Dermis blood vessel endothelial cell (primary cell): ENCODE measurements at places on chromosomes 13 and 19. TPM values are rescaled to one million over a fixed set of nuclear protein-coding genes. Genes with fewer than 3 reads are reported as not detected.

DNA sequence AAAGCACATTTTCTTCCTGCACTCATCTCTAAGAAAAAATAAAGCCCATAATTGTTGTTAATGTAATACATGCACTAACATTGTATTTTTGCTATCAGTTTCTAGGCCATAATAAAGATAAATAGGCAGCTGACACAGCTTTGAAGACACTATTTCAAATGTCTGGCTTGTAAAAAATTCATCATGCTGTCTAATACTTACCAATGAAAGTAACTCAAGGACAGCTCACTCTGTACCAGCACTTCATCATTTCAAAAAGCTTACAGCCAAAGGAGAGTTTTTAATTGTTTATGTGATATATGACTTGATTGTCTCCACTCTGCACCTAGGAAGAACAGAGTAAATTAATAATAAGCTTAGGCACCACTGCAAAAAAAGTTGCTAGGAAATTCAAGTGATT is 1423.3 kb upstream of the PCDH20 start:
- no peak for DNase-seq

Gene NLRP4
- under 0.01 TPM in 1 of 2 replicates, not detected in the other for total RNA-seq

DNA sequence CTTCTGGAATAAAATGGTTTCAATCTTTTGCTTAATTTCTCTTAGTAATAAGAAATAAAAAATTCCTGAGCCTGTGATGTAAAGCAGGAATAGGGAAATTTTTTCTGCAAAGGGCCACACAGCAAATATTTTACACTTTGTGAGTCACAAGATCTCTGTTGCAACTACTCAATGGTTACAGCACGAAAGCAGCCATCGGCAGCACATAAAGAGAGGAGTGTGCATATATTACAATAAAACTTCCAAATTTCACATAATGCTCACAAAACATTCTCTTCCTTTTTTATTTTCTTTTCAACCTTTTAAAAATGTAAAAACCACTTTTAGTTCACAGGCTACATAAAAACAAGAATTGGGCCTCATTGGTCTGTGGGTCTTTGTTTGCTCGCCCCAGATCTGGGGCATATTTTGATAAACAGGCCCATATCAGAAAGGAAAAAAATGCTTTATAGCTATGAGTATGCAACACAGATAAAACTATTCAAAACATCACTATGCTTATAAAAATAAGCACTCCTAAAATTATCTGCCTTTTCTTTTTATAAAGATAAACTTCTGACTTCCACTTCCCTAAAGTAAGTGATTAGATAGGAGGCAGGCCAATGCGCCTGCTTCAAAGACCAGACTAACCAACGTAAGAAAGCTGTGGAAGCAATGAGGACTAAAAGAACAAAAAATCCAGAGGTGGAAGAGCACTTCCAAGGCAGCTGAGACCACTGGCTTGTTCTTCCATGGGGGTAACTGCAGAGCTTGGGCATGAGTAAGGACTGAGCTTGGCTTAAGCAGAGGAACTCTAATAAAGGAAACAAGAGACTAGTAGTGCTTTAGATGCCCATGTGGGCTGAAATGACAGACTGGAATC is 26.5 kb downstream of the MYCBP2 start:
- DNase-seq: peak; percentile 43

GRCh38 chr13:79456656-79457365 is 24.1 kb upstream of the NDFIP2 start:
- DNase-seq: no peak

Gene CCDC8
- 0.56 and 0.68 TPM in 2 replicates for total RNA-seq

- DNase-seq: no peak
Observed at GRCh38 chr19:15863272-15863671, 34.6 kb downstream of the CYP4F2 start.

Gene NCAN
- total RNA-seq: not detected in 2 replicates

DNA sequence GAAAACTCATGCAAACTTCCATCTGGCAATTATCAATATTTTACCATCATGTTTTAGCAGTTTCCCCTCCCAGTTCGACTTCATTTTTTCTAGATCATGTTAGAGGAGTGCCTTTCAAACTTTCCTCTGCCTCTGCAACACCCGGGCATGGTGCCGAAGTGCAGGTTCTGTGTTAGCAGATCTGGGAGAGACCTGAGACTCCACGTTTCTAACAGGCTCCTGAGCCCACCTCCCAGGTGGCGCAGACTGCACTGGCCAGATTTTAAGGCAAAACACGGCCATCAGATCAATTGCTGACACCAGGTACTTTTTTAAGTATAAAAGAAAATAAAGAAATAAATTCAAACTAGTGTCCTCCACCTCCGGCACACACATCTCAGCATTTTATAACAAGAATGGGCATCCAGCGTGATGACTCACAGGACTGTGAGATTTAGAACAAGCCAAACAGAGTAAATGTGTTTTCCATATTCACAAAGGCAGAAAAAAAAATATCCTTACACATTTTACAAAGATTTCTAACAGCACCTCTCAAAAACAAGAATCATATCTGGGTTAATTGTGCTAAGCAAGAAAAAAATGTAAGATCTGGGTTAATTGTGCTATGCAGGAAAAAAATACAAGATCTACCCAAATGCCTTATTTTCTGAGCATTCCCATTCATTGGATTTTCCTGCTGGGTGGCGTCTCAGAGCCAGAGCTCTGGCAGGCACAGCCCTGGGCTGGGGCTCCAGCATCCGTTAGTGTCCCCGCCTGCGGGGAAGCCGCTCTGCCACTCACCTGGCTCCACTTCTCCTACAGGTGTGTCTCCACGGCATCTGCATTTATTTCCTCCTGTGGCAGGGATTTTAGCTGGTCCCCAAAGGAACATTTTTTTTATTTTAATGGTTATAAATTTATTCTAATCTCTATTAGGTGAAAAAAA is 127.9 kb upstream of the SOX1 start:
- DNase-seq: no peak

DNA sequence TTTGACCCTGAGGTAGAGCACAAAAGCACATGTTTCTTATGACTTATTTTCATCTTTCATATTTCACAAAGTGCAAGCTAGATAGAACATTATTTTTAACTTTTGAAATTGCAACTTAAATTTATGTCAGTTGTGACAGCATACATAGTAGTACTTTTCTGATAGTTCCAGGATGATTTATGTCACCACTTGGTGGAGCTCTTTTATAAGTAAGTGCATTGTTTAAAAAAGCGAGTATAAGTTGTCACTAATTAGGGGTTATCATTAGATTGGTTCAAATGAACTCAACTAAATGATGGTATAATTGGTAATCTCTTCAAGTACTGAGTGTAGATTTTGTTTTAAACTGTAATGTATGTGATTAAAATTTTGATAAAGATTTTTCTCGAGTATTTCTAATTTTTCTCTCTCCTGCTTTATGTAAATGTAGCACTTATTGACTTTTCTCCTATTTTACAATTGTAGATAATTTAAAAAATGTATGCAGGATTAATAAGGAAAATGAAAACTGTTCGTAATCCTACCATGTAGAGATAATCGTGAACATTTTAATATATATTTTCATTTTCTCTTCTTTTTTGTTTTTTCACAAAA is 31.1 kb downstream of the RB1 start:
- DNase-seq: peak; percentile 69

Gene LRRC8E
- 0.51 TPM in 2 replicates for total RNA-seq

Gene FCAR
- total RNA-seq: not detected in 2 replicates

GRCh38 chr13:99373436-99373835 is 66.2 kb upstream of the GPR183 start:
- DNase-seq: no peak

GRCh38 chr13:63843766-63844699 is 2428.4 kb upstream of the PCDH20 start:
- no peak for DNase-seq

DNA sequence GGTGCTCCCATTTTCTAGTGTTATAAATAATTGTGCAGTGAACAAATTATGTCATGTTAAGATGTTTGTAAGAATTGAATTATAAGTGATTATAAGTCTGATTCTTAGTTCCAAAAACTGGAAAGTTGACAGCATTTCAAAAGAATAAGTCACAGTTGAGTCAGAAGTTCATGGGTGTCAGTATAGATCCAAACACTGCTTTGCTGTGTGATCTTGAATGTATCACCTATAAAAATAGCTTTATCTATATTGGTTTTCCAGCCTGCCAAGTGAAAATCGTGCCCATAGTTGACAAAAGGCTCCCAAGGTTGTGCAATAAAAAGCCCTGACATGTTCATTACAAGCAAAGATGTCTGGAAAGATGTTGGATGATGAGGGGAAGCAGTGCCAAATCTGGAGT is 336.0 kb downstream of the MTUS2 start:
- no peak for DNase-seq
